Endothelial cell (in vitro differentiated cells): ENCODE measurements at places on chromosomes 5 and 9. TPM values are rescaled to one million over a fixed set of nuclear protein-coding genes. Genes with fewer than 3 reads are reported as not detected.

Gene CKMT2
- total RNA-seq, result 0.18 TPM

Gene EHMT1
- total RNA-seq, result 120 TPM

GRCh38 chr5:15487228-15487627, 12.8 kb upstream of the FBXL7 start:
- no peaks in the 10 kb centered on the region for H3K36me3 ChIP-seq
- H3K27ac ChIP-seq, result no peak overlapping the region
- DNase-seq, result no peak
- H3K4me1 ChIP-seq, result peaks cover 5% of the 10 kb centered on the region
- no peak overlapping the region for H3K4me3 ChIP-seq

- H3K36me3 ChIP-seq, result no peaks in the 10 kb centered on the region
- no peak overlapping the region for H3K4me3 ChIP-seq
- H3K27ac ChIP-seq, result no peak overlapping the region
- no peak for DNase-seq
- peaks cover 3% of the 10 kb centered on the region for H3K4me1 ChIP-seq
These were observed 664.9 kb upstream of the WWC1 start for GRCh38 chr5:167626341-167627123.

- peaks cover 3% of the 10 kb centered on the region for H3K4me1 ChIP-seq
- DNase-seq, result no peak
- peaks cover 3% of the 10 kb centered on the region for H3K27me3 ChIP-seq
- peaks cover 16% of the 10 kb centered on the region for H3K36me3 ChIP-seq
These were observed 70.9 kb downstream of the PKD2L2 start for GRCh38 chr5:137960141-137960540.
